ENCODE measurements at places on chromosomes 12 and 14.

DNA sequence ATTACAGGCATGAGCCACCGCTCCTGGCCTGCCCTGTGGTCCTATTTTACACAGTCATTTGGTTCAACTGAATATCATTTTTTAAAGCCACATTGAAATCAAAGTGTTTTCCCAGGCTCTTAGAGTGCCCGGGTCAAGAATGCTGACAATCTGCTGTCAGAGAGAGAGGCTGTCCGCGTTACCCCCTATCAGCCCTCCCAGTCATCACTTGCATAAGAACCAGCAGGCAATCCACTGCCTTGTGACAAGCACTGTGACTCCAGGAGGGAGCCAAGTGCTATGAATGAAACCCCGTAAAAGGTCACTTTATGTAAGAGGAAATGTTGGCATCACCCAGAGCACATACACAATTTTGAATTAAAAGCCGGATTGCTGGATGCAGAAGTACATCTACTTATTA lies 13.5 kb downstream of the PHLDA1 start:
- DNase-seq, result no peak

GRCh38 chr14:98725191-98725590 lies 546.8 kb downstream of the BCL11B start:
- no peak for DNase-seq

DNA sequence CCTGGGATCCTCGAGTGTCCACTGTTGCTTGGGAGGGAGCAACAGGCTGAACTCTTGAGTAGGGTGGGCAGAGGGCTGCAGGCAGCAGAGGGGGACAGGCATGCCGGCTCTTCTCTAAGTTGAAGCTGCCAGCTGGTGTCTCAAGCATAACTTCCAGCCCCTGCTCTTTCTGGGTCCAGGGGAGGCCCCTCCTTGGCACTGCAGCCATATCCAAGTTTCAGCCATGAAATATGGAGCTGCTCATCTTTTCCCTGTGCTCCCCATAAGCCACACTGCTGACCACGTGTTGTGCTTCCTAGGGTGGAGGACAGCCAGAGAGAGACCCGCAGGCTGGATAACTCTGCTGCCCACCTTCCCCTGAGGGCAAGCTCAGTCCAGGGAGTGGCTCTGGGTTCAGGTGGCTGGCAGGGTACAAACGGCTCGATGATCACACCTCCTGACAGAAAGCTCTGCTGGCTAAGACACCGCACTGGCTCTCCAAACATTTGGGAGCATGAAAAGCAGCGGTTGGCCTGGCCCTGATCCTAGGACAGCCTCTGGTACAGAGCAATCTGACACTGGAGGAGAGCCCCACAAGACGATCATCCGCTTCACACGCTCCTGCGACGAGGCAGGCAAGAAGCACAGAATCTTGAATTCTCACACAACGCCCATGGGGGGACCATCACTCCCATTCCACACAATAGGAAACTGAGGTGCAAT lies 79.6 kb downstream of the PITPNM2 start:
- no peak for DNase-seq

GRCh38 chr12:31406345-31406744 lies 80.4 kb upstream of the SINHCAF start:
- no peak for DNase-seq

DNA sequence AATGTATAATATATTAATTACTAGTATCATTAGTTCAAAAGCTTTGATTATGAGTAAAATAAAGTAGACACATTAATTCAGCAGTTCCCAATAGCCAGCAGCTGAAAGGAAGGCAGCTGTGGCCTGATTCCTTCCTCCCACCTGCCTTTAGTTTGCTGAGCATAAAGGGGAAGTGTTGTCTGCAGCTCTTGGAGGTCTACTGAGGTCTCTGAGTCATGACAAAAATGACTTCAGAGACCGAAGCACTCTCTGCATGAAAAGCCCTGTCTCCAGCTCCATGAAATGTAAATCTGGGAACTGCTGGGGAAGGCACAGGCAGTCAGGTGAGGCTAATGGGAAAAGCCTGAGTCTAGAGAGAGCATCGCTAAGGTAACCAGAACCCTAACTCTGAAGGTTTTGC lies 165.4 kb downstream of the NRXN3 start:
- no peak for DNase-seq

DNA sequence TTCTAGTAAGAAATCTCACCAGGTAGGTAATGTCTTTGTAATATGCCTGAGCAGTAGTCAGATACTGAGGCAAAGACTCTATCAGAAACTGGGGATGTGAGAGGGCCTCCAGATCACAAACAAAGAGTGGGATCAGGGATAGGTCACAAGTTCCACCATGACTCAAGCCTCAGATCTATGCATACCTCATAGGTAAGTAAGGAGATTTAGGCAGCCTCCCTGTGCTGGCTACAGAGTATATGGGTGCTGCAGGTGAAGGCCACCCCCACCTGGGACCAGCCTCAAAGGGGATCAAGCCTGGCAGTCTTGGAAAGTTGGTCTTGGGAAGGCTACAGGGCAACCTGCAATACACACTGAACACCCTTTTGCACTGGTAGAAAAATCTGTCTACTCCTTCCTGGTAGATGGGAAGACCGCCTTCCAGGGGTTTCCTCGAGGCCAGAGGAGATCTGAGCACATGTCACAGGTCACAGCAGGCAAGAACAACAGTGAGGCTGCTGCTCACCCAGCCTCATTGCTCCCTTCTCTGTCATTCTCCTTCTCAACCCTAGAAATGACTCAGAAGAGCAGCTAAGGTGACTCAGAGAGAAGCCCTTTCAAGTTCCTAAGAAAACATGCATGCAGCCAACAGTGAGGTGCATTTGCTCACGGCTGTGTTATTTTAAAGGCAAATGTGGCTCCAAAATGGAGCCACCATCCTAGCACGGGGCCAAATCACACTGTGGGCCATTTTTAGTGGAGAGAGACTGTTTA lies 143.4 kb upstream of the CDKN3 start:
- no peak for DNase-seq

DNA sequence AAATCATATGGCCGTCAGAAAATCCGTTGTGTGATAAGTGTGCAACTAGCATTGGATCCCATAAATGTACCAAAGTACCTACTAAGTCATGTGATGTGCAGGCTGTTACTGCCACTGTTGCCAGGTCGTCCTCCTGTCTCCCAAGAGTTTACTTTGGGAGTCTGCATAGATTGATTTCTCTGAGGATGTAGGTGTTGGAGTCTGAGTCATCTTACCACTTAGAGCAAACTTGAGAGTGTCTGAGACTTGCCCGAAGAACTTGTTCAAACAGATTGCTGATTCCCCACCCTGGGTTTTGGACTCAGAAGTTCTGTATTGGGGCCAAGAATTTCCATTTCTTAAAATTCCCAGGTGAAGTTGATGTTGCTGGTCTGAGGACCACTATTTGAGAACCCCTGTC lies 11.4 kb downstream of the TMX1 start:
- DNase-seq, result no peak

GRCh38 chr12:11732715-11733114 lies 83.2 kb downstream of the ETV6 start:
- no peak for DNase-seq

DNA sequence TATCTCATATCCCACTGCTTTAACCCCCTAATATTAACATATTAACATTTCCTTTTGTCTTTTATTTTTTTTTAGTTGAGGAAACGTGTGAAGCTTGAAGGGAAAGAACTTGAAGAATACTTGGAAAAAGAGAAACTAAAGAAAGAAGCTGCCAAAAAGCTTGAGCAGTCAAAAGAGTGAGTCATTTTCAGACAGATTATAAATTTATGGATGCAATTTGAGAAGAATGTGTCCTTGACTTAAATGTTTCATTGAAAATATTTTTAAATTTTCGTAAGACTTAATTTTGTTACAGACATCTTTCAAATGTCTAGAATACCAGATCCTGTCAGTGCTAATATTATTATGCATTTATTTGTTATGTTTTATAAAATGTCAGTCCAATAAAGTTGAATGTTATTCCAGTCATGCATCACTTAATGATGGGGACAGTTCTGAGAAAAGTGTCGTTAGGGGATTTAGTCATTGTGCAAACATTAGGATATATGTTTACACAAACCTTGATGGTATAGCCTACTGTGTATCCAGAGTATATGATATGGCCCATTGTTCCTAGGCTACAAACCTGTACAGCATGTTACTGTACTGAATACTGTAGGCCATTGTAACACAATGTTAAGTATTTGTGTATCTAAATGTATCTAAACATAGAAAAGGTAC lies 32.6 kb downstream of the CPSF2 start:
- no peak for DNase-seq

DNA sequence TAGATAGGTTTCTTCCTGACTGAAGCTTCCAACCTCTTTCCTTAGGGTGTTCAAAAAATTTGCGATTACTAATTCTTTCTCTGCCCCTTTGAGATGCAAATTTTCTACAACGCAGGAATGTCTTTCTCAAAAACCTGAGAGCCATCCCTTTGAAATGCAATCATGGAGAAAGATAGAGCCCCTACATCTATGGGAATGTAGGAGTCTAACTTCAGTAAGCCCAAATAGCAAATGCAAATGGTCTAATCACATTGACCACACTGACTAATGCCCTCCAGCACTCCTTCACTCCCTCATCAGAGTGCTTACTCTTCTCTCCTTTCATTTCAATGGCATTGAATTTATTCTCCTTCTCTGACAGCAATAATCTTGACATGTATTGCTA lies 107.1 kb downstream of the SLC6A15 start:
- DNase-seq, result no peak

DNA sequence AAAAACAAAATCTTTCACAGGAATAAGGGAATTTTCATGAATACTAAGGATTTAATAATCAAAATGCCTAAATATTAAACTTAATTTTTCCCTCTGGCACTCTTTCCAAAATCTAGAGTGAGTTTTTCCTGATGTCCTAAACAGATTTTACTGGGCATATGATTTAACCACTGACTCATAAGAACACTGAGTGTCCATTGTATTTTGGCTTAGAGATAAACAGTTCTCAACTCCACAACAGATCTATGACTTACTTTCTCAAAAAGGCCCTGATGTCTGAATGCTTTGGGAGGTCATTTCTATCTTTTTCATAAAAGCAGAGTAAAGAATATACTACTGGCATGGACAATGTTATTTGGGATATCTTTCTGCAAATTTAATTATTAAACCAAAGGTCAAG lies 15.0 kb downstream of the TMBIM4 start:
- DNase-seq, result no peak

GRCh38 chr12:67223225-67223624 lies 45.9 kb upstream of the CAND1 start:
- no peak for DNase-seq

- DNase-seq, result peak; percentile 30
Observed at GRCh38 chr12:6567112-6567670, 900 bp downstream of the NOP2 start.

GRCh38 chr14:31449136-31449535 lies 8.2 kb downstream of the DTD2 start:
- no peak for DNase-seq

- no peak for DNase-seq
Observed at GRCh38 chr12:101878243-101878821, 952 bp downstream of the DRAM1 start.

GRCh38 chr12:102204025-102204424 lies 6.4 kb upstream of the PMCH start:
- no peak for DNase-seq

GRCh38 chr14:91396013-91396660 lies 21.5 kb downstream of the CCDC88C start:
- DNase-seq, result no peak

GRCh38 chr12:46024099-46024498 lies 33.7 kb upstream of the SCAF11 start:
- no peak for DNase-seq

DNA sequence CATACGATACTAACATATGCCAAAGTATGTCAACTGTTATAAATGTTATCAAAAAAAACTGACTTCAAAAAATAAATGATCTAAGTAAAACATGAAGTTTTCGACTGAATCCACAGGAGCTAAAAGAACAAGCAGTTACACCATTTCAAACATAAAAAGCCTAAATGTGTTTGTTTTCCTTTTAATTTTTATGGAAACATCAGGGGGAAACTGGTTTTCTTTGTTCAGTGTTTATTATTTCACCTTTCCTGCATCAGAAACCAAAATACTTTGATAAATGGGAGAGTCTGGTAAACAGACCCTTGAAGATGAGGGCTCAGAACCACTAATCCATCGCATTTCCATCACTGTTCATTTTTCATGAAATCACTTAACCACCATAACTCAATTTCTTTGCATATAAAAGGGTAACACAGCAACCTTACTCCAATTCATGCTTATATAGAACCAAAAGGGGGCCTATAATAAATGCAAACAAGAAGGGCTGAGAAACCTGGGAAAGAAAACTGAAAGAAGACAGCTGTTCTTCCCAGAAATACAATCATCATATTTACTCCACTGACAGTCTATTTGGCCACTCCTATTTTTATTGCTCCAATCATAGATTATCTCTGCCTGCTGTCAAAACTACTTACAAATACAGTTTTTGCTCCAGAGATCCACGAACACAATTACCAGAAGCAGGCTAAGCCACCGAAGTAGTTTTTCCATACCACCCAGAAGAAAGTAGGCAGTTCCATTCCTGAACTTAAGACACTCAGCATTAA lies 17.0 kb downstream of the FGD6 start:
- no peak for DNase-seq

DNA sequence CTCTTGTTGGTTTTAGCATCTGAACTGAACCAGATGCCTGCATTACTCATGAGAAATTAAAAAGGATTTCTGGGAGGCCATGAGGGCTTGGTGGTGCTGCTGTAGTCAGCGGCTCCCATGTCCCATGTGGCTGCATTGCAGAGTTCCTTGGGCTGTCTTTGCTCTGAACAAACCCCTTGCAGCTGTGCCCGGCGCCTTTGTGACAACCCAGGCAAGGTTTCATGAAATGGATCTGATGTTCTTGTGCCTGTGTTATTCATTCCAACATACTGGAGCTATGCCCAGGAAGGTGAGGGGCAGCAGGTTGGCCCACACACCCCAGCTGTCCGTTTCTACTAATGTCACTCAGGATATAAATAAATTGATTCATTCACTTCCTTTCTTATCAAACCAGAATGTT lies 40.8 kb downstream of the TGFB3 start:
- no peak for DNase-seq

- DNase-seq, result no peak
Observed at GRCh38 chr12:27289414-27289813, 43.2 kb upstream of the BMAL2 start.

DNA sequence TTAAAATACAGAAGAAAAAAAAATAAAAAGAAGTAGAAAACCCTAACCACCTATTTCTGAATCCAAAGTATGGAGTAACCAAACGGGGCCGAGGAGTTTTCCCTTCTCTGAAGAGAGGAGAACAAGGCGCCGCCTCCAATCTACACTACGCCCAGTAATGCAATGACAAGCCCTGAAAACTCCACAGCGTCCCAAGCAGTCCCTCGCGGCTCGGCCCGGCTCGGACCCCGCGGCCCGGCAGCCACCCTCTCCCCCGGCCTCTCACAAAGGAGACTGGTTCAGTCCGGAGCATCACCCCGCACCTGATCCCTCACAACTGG lies 371 bp downstream of the CHD8 start:
- DNase-seq, result peak; percentile 34

- DNase-seq, result no peak
Observed at GRCh38 chr14:90721619-90722305, 94.5 kb downstream of the TTC7B start.

GRCh38 chr14:67221248-67221981 lies 19.8 kb upstream of the PALS1 start:
- no peak for DNase-seq
